Hematopoietic multipotent progenitor cell (in vitro differentiated cells): ENCODE measurements at places on chromosomes 6 and 20.
A peak's percentile ranks its signal among the peaks of the same experiment; 100 is the strongest.

DNA sequence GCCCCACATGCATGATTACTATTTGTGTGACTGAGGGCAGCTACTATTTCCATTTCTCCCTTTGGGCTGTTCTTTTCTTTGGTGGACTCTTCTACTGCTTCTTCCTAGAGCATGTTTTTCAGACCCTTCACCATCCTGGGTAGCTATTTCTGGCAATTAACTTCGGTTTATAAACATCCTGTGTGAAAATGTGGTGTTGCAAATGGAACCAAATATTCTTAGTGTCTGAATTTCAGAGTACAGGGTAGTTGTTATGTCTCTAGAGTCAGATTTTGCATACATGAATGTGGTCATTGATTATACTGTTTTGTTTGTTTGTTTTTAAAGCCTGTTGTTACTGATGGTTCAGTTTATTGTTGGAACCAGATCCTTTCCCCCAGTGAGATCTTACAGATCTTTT, 49.7 kb downstream of the PROKR2 start:
- DNase-seq: no peak

DNA sequence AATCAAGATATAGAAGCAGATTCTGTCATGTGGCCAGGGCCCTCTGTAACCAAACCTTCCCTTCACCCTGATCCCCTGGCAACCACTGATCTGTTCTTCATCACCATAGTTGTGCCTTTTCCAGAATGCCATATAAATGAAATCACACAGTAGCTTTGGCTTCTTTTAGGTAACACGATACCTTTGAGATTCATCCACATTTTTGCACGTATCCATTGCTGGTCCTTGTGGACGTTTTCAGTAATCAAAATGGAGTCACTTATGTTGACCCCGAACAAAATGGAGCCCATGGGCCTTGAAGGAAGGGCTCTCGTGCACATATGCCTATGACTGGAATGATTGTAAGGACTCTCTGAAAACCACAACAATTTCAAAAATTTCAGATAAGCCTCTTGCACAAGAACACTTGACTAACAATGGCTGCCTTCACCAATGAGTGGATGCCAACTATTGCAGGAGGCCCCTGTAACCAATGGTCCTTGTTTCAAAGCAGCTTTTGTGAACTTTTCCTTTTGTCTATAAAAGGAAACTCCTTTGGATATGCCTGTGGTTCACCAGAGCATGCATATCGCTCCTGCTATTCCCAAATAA, 84.3 kb upstream of the RALY start:
- DNase-seq: no peak

DNA sequence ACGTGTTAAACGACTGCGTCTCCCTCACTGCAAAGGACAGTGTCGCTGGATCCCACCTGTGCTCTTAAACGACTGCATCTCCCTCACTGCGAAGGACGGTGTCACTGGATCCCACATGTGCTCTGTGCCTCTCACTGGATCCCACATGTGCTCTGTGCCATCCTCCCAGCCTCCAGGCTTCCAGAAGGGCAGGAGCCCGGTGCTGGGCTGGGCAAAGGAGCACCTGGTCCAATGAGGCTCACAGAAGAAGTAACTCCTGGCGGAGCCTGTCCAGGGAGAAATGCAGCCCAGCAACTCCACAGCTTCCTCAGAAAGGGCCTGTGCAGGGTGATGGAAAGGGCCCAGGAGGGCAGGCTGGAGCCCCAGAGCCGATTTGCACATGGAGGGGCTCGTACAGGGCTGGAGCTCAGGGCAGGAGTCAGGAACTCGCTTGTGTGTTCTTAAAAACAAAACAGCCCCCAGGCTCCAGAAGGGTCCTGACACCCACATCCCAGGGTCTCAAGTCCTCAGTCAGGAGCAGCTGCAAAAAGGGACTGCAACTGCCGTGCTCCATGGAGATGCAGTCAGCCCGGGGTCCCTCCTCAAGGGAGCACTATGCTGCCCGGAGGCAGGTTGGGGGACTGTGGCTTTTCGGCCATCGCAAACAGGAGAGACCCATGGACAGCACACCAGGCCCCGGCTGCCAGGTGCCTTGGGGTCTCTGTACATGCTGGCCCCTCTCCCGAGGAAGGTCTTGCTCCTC, 52.7 kb downstream of the DLL1 start:
- no peak for DNase-seq

- DNase-seq: no peak
These were observed 226.9 kb downstream of the CDC5L start for GRCh38 chr6:44614396-44614795.

DNA sequence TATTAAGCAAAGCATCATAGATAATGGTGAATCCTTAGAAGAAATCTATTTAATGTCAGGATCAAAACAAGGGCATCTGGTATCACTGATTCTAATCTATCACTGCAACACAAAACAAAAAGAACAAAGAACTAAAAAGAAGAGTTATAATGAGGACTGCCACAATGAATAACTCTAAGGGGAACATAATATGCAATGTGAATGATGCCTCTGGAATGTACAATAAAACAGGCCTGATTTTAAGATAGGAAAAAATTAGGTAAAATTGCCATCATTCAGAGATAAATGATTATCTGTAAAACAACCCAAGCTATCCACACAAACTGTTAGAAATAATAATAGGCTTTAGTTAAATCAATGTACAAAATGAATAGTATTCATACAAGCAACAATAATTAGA, 936.7 kb upstream of the CITED2 start:
- no peak for DNase-seq

DNA sequence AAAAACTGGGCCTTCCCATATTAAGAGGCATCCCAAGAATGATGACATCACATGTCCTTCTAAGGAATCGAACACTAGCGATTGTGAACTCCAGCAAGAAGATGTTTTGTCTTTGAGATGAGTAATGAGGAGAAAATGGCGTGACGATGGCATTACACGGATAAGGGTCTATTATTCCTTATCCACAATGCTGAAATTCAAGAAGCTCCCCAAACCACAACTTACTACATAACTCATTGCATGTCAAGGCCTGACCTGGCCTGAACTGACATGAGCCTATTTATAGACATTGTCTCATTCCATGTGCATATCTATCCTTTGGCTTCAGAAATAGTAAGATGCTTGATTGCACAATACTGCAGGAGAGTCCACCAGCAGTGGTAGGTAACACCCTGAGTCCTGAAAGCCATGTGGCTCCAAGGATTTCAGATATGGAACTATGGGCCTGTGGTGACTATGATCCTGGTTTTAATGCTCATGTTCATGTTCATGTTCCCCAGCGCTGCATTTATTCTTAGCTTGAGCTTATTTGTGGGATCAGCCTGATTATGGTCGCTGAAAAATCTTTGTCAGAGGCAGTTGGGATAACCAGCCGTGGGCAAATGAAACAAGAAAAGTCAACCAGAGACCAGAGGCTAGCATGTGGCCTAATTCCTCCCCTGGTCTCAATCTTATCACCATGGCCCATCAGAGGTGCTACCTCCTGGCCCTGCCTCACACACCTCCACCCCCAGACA, 183.2 kb upstream of the JARID2 start:
- no peak for DNase-seq

GRCh38 chr6:160949531-160949930, 42.0 kb upstream of the MAP3K4 start:
- DNase-seq: no peak

GRCh38 chr6:97215157-97215769, 67.8 kb downstream of the MMS22L start:
- peak; percentile 9 for DNase-seq

DNA sequence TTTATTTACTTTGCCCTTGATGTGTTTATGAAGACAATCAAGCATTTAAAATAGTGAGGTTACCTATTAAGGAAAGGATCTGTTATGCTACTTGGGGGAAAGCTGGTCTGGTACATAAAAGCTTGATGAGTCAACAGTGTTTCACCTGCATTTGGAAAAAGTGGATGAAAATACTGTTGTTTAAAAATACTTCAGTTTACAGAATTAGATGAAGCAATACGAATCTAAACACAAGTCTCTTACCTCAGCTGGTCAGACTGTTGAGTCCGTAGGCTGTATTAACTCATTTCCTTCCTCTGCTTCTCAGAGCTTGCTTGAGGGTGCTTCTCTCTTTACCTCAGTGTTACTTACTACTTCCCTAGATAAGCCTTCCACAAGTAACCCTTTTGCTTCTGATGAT, 36.1 kb downstream of the NKX2-4 start:
- no peak for DNase-seq

DNA sequence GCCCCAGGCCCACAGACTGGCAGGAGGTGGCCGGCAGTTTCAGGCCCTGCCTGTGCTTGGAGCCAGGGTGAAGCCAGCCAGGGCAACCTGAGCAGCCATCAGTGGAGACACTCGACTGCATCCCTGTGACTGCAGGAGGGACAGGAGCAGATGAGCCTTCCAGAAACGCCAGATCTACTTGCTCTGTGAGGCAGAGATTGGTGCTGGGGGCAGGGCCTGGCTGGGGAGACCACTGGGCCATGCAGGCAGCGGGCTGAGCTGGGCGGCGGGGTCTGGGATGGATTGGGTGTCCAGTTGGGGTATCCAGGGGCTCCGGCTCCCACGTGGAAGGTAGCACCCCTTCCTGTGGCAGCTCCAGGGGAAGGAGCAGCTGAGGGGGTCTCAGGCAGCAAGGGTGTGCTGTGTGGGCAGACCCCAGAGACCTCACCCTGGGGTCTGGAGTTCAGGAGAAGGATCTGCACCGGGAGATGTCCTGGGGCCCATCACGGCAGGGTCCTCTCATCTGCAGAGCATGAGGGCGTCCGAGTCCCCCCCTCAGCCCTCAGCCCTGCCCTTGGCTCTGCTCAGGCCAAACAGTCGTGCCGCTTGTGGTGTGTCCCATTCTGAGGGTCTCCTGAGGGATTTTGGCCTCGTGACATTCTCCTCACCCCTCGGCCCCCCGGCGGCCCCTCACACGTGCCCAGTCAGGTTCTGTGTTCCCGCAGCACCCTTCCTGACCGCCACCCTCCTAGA, 334.9 kb downstream of the TAF4 start:
- no peak for DNase-seq

DNA sequence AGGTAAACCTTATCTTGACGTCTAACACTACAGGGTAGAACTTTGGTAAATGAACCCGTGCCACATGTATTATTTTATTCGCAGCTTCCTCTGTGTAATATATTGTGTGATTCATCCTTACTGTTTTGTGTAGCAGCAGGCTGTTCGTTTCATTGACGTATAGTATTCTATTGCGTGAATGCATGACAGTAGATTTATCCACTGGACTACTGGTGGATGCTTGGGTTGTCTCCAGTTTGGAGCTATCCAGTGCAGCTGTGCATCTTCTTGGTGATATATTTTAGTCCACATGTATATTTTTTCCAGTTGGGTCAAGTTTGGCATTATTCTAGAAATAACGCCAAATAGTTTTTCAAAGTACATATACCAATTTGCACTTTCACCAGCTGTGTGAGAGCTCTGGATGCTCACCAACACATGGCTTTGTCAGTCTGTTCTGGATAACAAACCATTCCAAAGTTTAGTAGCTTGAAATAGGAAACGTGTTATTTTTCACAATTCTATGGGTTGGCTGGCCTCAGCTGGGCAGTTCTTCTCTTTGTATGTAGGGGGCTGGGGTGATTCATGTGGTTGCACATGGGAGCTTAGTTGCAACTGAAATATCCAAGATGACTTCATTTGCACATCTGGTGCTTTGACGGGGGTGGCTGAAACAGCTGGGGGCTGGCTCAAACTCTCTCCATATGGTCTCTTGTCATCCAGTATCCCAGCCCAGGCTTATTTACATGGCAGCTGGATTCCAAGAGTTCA, 9.3 kb downstream of the ECT2L start:
- no peak for DNase-seq

GRCh38 chr6:170095273-170095981, 195.5 kb downstream of the DLL1 start:
- DNase-seq: no peak

- peak; percentile 57 for DNase-seq
These were observed 683.3 kb downstream of the QKI start for GRCh38 chr6:164097551-164098398.

- no peak for DNase-seq
These were observed 65.9 kb downstream of the DLL1 start for GRCh38 chr6:170224694-170225660.

GRCh38 chr6:81938991-81939732, 186.7 kb upstream of the TENT5A start:
- DNase-seq: no peak

- peak; percentile 62 for DNase-seq
These were observed 37.4 kb upstream of the FAM83C start for GRCh38 chr20:35329435-35330139.

GRCh38 chr20:23244156-23244915, 106.3 kb upstream of the NXT1 start:
- no peak for DNase-seq

- DNase-seq: no peak
These were observed 43.0 kb downstream of the DNAAF9 start for GRCh38 chr20:3364323-3365013.

- no peak for DNase-seq
These were observed 57.5 kb downstream of the FOXC1 start for GRCh38 chr6:1667012-1667804.

GRCh38 chr20:22611636-22612035, 27.3 kb upstream of the FOXA2 start:
- no peak for DNase-seq

DNA sequence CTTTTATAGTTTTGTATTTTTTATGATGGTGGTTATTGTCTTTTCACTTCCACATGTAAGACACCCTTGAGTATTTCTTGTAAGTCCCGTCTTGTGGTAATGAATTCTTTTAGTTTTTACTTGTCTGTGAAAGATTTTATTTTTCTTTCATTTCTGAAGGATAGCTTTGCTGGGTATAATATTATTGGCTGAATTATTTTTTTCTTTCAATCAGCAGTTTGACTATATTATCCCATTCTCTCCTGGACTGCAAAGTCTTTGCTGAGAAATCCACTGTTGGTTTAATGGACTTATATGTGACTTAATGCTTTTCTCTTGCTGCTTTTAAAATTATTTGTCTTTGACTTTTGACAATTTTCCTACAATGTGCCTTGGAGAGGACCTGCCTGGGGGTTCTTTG, 13.8 kb downstream of the KIF25 start:
- no peak for DNase-seq

DNA sequence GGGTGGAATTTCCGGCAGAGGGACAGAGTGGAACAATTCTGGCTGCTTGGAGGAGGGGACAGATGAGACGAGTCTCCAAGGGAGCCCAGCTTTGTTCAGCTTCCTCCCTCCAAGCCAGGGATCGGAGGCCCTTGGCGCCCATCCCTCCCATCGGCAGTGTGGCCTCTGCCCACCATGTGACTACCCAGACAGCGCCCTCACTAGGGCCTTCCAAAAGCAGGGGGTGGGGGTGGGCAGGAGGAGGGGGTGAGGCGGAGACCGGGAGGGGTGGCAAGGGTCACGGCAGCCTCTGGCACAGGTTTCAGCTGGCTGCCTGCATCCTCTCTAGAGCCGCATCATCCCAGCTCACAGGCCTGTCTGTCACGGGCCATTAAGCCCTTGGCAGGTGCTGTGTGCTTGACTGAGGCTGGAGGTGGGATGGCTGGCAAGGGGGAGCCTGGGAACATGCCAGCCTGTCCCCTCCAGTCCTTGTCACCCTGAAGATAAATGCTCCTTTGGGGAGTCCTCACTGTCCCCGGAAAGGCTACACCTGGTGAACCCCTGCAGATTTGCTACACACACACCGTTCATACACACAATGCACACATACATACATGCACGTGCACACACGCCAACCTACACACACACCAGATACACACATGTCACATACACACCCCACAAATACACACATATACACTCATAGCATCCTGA, 6.2 kb upstream of the FGD2 start:
- DNase-seq: no peak
